ENCODE measurements at places on chromosomes 5 and 9.

GRCh38 chr9:134208310-134208841 is 44.0 kb upstream of the RNU6ATAC start:
- no peak for DNase-seq

DNA sequence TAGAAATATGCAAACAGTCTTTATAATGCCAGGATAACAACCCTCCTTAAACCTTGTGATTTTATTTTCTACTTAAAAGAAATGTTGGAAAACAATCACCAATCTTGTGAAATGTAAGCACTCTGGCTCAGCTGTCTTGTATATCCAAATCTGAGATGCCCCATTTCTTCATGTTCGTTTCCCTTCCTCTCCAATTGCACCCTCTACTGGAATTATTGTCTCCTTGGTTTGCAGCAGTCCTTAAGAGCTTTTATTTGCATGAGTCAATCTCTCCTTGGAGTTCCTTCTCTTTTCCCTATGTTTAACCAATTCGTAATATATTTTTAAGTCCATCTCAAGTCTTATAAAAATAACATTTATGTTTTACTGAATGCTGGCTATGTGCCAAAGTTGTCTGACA is 362.0 kb upstream of the CDH10 start:
- DNase-seq: no peak

GRCh38 chr9:132833550-132834121 is 44.4 kb downstream of the AK8 start:
- DNase-seq: no peak

DNA sequence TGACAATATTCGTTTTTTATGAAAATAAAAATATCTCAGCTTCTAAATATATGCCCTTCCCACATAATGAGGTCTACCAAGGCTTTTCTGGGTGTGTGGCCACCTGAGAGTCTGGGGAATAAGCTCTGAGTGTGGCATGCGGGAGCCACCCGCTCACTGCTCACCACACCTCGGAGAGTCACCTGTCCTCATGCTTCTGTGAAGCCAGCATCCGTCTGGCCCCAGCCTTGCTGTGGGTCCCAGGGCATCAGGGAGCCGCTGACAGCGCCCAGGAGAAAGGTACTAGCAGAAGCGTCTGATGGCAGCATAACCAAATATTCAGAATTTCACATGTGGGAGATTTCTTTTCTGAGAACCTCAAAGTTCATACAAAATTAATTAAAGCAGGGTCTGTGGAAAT is 133.2 kb upstream of the IRX4 start:
- no peak for DNase-seq

DNA sequence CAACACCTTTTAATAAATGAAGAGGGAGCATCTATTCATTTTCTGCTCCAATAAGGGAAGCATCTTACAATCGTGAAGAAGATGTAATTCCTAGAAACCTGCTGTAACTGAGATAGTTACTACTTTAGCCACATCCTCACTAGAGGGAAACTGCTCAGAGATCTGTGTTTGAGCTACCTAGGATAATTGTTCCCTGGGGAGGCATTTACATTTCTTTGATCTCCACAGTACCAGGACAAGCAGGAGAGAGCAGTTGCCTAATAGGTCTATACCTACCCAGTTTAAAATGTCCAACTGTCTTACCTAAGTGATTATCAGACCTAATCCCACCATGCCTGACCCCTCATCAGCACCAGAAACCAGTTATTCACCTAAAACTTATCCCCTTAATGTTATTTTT is 196.9 kb downstream of the TUSC1 start:
- DNase-seq: no peak

DNA sequence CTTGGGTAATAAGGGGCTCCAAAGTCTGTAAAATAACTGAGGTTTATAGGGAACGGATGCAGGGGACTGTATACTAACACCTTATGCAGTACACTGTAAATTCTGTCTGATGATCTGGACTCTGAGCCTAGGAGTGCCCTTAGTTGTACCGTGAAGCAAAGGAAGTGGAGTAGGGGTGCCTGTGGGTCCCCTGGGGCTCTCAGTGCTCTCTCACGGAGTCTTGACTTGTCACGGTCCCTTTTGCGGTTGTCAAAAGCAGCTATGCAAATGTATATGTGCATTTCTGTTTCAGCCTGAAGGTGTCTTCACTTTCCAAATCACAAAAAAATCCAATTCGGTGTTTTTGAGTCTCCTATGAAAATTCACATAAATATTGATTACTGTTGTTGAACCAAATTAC is 17.8 kb downstream of the DMRT1 start:
- no peak for DNase-seq

DNA sequence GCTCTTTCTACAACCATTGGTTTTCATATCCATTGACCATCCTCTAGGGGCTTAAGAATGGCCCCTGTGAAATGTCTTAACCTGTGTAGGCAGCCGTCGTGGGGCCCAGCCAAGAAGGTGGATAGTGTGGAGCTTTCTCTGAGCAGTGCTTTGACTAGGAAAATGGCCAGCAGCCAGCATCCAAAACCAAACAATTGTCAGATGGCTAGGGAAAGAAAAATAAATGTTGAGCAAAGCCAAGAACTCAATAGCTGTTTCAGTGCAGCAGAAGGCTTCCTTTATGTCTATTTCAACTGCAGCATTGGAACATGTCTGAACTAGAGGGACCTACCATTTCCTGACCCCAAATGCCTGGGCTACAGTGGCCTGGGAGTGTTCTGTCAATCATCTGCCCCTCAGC is 374.9 kb downstream of the TLE4 start:
- no peak for DNase-seq

- DNase-seq: no peak
These were observed 10.6 kb downstream of the DIPK1B start for GRCh38 chr9:136722969-136723356.

DNA sequence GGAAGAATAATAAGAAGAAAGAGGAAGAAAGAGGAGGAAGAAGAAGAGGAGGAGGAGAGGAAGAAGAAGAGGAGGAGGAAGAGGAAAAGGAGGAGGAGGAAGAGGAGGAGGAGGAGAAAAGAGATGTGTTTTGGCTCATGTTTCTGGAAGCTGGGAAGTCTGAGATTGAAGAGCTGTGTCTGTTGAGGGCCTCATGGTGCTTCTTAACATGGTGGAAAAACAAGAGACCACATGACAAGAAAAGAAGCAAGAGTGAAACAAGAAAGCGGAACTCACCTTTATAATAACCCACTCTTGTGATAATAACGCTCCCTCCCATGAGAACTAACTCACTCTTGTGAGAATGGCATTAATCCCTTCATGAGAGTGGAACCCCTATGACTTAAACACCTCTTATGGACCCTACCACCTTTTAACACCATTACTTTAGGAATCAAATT is 36.1 kb upstream of the RANBP6 start:
- no peak for DNase-seq

- DNase-seq: peak; percentile 44
These were observed 19.1 kb downstream of the TRIM14 start for GRCh38 chr9:98099898-98100297.

GRCh38 chr9:36868586-36869282 is 165.3 kb downstream of the PAX5 start:
- no peak for DNase-seq

- DNase-seq: no peak
These were observed 224.1 kb upstream of the TYRP1 start for GRCh38 chr9:12469084-12469483.

DNA sequence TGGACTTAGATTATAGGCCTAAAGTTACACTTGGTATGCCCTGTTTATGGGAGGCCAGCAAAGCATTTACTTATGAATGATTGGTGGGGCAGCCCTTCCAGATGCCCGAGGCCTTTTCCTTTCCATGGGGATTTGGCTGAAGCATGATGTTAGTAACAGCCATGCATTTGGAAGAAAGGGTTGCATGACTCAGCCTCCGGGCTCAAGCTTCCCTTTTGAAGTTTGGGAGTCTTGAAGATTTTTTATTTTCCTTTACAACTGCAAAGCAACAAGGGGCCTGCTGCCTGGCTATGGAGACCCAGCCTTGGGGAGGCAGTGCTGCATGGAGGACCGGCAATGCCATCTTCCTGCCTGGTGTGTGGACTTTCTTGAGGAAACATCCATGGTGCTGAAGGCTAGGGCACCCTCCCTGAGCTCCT is 244.7 kb downstream of the ICE1 start:
- DNase-seq: no peak

- no peak for DNase-seq
These were observed 141.9 kb upstream of the EFNA5 start for GRCh38 chr5:107812570-107813141.

Data from CD4-positive, alpha-beta T cell (primary cell).